Activated CD8-positive, alpha-beta memory T cell treated with anti-CD3 and anti-CD28 coated beads for 4 hours (primary cell): ENCODE measurements at places on chromosomes 2 and 18.

DNA sequence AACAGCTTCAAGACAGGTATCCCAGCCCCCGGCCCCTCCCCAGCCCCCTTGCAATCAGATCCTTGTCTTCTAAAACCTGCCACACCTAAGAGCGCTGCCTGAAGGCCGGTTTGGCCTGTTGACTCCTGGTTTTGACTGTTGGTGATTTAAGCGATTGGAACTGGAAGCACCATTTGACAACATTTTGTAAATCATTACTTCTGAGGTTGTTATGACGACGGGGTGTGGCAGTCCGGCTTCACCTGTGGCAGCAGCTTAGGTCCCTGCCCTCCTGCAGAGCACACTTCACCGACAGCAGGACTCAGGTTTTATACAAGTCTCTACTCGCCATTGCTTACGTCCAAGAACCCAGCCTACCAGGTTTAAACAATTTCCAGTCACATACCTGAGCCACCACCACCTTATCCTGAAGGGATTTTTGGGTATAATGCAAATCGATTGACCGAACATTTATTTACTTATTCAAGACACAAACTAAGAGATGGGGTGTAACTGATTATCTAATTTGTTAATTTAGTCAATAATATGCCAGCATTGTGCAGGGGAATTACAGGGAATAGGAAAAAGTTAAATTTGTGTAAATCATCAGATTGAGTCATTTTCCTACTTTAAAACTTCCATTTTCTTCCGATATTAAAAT is 707 bp upstream of the DGUOK start:
- DNase-seq, result no peak

GRCh38 chr2:148882051-148882450 is 7.0 kb downstream of the KIF5C start:
- DNase-seq, result no peak

DNA sequence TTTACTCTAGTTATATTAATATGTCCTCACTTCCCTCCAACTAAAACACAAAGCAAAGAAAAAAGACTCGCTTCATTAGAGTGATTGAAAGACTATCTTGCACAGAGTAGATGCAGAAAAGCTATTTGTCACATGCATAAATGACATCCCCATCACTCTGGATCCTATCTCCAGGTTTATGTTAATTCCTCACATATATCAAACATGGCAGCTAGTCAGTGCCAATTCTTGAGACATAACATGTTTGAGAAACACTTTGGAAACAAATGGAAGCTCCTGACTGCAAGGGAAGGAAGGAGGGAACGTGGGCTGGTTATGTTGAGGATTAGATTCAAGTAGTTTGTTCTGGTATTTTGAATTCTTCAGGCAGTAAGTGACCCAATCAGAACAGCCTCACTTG is 89.8 kb upstream of the BCL2L11 start:
- DNase-seq, result no peak

- DNase-seq, result no peak
These were observed 2.6 kb downstream of the SEC11C start for GRCh38 chr18:59142274-59142673.

- no peak for DNase-seq
These were observed 33.0 kb downstream of the REEP1 start for GRCh38 chr2:86304416-86304815.

DNA sequence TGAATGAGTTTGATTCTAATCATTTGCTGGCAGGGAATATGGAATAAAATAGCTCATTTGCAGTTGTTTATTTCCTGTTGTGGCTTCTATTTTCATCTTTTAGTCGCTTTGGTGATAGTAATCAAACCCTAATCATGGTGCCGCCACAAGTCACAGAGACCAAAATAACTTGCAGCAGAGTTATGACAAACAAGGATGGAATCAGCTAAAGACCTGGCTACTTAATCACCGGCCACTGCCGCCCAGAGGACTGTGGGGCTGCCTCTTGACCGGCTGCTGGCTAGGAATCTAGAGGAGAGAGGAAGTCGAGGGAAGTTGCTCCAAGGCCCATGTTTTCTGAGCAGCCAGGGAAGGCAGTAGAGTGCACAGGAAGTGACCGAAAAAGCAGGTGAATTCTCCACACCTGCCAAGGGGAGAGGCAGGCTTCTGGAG is 5.1 kb upstream of the SMAD7 start:
- DNase-seq, result no peak

DNA sequence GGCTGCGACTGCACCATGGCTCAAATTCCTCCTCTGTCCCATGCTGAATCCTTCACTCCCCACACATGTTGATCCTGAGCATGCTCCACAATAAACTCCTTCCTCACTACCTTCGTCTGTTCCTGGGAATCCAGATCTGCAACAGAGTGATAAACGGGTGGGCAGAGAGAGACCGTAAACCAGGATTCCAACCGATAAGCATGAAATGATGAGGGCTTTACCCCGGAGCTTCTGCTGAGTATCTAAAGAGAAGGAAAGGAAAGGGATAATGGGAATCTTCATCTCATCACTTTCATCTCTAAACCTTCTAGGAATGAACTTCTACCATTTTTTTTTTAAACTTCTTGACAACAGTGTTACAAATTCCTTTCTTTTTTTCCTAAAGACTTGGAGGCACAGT is 329.3 kb upstream of the TNP1 start:
- no peak for DNase-seq
